ENCODE measurements at places on chromosomes 4 and X.

DNA sequence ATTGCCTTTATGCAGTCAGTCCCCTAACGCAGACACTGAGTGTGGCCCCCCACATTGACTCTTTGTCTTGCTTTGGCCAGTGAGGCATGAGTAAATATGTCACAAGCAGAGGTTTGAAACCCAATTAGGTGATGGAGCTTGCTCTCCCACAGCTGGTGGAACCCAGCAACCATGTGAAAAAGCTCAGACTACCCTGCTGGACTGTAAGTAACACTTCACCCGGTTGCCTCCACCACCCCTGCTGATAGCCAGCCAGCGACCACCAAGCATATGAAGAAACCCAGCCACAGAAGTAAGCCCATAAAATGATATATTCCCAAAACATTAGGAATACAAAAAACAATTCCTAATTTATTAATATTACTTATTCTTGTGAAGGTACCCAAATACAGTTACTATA, 21.6 kb upstream of the PDCL2 start:
- no peak for DNase-seq

DNA sequence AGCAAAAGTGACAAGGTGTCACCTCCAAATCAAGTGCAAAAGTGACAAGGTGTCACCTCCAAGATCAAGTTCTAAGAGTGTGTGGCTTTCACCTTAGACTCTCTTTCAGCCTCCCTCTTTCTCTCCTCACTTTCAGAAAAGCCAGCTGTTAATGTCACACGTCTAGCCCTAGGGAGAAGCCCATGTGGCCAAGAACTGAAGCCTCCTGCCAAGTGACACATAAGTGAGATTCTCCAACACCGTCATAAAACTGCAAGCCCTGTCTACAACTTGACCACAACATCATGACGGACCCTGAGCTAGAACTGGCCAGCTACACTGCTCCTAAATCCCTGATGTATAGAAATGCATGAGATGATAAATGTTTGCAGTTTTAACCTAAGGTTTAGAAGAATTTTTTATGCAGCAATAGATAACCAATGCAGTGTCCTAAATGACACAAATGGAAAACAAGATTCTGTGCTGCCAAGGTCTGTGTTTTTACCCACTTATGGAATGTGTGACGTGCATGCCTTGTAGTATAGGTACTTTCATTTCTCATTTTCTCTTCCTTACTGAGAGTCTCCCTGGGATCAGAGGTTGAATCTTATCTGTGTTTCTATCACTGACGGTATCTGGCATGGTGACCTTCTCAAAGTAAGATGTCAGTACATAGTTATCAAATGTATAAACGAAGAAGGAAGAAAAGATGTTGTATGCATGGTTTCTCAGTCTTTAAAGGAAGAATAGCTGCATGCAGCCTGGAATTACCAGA, 25.0 kb downstream of the NLGN4X start:
- no peak for DNase-seq

- DNase-seq: no peak
Measured at GRCh38 chrX:74511704-74512103, 90.4 kb downstream of the SLC16A2 start.

DNA sequence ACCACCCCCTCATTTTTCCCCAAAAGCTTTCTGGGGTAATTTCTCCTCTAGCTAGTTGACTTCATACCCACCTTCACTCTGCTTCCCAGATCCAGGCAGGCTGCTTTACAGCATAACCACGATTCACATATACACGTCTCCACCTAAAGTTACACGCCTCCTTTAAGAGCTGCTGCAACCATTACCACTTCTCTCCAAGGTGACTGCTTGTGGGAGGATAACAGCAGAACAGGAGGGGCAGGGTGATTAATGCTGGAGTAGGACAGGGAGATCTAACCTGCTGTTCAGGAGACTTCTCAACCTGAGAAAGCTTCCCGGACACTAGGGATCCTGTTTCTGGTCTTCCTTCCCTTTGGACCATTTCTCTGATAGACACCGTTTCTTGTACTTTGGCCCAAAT, 77.4 kb downstream of the MGST2 start:
- no peak for DNase-seq

DNA sequence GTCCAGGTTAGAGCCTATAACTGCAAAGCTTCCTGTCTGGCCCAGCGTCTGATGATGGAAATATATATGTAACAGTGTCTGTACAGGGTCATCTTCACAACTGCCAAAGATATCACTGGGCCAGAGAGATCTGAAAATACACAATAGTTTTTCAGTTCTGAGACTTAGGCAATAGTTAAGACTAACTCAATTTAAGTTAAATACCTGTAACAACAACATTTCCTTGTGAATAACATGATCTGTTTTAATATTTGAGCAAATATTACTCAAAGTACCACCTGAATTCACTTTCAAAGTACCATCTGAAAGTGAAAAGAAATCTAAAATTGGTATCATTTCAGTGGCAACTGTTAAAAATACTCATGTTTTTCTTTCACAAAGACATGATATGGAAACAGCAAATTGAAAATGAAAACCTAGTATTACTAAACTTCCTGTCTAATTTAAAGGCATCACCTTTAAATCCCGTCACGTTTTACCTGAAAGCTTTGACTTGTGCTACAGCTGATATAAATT, 9.6 kb downstream of the ZAR1 start:
- DNase-seq: no peak

GRCh38 chr4:78218260-78218659, 161.1 kb downstream of the FRAS1 start:
- no peak for DNase-seq

- no peak for DNase-seq
Measured at GRCh38 chr4:53376900-53377299, 541 bp upstream of the FIP1L1 start.

GRCh38 chrX:4579999-4580398, 866.5 kb upstream of the PRKX start:
- DNase-seq: no peak

Measured in left renal cortex interstitium (tissue), 4 donors.